Naive thymus-derived CD4-positive, alpha-beta T cell (primary cell): ENCODE measurements at places on chromosomes 1 and 21. TPM values are rescaled to one million over a fixed set of nuclear protein-coding genes. Genes with fewer than 3 reads are reported as not detected.

- H3K36me3 ChIP-seq: no peaks in the 10 kb centered on the region
- H3K27ac ChIP-seq: no peak overlapping the region
- no peak for DNase-seq
- no peak overlapping the region for H3K4me3 ChIP-seq
- no peaks in the 10 kb centered on the region for H3K4me1 ChIP-seq
Measured at GRCh38 chr1:56688522-56689026, 43.5 kb downstream of the PRKAA2 start.

A3GALT2 gene
- total RNA-seq: not detected in 2 replicates

- no peaks in the 10 kb centered on the region for H3K27me3 ChIP-seq
- peak overlapping the region; percentile 71 for H3K4me3 ChIP-seq
- peaks cover 25% of the 10 kb centered on the region for H3K36me3 ChIP-seq
- H3K4me1 ChIP-seq: peaks cover 32% of the 10 kb centered on the region
- DNase-seq: no peak
- peak overlapping the region; percentile 95 for H3K27ac ChIP-seq
Measured at GRCh38 chr1:2411801-2412394, 466 bp downstream of the PEX10 start.

DNA sequence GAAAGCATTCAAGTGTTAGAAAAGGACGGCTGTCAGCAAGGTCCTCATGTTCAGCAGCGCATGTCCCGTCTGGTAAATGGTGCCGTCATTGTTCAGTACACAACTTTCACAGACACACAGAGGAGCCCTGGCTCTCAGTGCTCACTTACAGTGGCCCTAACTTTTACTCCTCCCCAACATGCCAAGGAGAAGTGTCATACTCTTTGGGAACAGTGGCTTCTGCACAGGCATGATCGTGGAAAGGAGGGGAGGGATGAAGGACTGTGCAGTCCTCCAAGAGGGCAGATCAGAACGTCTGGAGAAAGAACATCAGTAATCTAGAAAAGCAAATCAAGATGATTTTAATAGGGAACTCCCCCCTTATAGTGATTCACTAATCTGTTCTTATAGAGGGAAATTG lies 3.8 kb upstream of the GRHL3 start:
- no peaks in the 10 kb centered on the region for H3K36me3 ChIP-seq
- no peak for DNase-seq
- no peak overlapping the region for H3K27ac ChIP-seq
- H3K4me3 ChIP-seq: no peak overlapping the region
- peaks cover 11% of the 10 kb centered on the region for H3K27me3 ChIP-seq

OR10Z1 gene
- total RNA-seq: not detected

- H3K36me3 ChIP-seq: no peaks in the 10 kb centered on the region
- peaks cover under 1% of the 10 kb centered on the region for H3K4me1 ChIP-seq
- no peak for DNase-seq
- no peak overlapping the region for H3K27ac ChIP-seq
- H3K4me3 ChIP-seq: no peak overlapping the region
Measured at GRCh38 chr1:15399710-15400109, 10.0 kb upstream of the EFHD2 start.

DNA sequence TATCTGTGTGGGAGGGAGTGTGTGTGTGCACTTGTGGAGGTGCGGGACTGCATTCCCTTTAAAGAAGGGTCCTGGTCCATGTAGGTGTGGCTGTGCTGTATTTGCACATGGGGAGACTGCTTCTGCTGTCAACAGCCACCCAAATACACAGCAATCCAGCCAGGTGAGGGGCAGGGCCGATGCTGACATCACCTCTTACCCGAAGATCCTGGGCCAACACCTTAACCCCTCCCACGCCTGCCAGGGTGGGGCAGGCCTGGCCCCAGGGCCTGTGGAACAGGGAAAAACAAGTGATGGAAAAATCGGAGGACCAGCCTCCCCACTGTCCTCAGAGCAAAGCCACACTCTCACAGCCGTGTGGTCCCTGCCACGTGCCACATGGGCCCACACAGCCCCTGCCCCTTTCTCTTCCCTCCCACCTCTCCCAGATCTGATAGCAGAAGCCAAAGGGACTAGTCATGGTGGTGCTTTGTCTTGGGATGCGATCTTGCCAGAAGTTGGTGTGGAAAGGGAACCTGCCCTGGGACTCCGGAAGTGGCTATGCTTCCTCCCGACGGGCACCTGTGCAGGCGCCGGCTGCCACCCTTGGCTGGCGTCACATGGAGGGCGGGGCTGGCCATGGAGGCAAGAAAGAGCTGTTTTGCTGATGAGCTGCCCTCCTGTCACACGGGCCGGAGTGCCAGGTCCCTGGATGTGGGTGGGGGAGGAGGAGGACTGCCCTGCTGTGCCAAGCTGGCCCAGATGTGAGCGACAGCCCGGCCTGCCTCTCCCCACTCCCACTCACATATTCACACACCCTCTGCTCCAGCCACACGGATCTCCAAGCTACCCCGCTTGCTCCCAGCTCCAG lies 7.8 kb upstream of the CASZ1 start:
- no peaks in the 10 kb centered on the region for H3K27me3 ChIP-seq
- H3K4me1 ChIP-seq: no peaks in the 10 kb centered on the region
- DNase-seq: no peak
- no peaks in the 10 kb centered on the region for H3K36me3 ChIP-seq
- H3K4me3 ChIP-seq: no peak overlapping the region

GRCh38 chr1:193105821-193106177 lies 585 bp upstream of the GLRX2 start:
- no peaks in the 10 kb centered on the region for H3K27me3 ChIP-seq
- DNase-seq: no peak
- peaks cover 3% of the 10 kb centered on the region for H3K4me1 ChIP-seq
- H3K4me3 ChIP-seq: peak overlapping the region; percentile 67
- no peak overlapping the region for H3K27ac ChIP-seq

DNA sequence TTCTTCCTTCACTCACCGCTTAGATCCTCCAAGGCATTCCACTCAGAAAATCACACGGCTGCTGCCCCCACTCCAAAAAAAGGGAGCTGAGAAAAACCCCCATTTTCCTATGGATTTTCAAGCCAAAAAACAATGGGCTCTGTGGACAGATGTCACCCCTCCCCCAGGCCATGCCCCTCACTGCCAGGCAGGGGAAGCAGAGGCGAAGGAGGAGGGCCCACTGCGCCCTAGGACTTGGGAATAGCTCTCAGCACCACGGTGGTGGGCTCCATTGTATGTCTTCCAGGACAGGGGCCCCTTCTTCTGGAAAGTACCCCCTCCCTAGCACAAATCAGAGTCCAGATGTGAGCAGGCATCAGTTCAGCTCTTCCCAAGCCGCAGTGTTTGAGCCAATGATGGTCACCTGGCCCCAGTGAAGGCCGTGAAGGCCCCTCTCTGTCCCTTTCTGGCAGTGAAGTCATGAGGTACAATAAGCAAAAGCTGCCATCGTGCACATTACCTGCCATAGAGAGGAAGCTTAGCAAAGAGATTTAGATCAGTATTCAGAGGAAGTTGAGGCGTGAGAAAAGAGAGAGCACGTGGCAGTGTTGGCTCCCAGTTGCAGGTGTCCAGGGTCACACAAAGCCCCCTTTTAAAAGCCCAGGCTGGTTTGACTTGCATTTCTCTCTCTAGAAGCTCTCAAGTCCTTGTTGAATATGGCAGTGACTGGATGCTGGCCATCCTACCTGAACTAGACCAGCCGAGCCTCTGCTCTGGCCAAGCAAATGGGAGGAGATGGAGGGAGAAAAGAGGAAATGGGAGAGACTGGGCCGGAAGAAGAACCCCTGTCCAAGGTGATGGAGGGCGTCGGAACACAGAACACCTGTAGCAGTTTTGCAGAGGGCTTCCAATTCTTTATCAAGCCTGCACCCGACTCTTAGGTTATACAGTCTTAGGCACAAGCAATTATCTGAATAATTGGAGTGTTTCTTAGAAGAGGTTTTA lies 149.0 kb downstream of the TOMM20 start:
- no peak overlapping the region for H3K4me3 ChIP-seq
- H3K27ac ChIP-seq: peak overlapping the region; percentile 18
- no peak for DNase-seq
- no peaks in the 10 kb centered on the region for H3K27me3 ChIP-seq

GRCh38 chr1:229454056-229454455 lies 20.2 kb upstream of the ACTA1 start:
- no peaks in the 10 kb centered on the region for H3K4me1 ChIP-seq
- no peak for DNase-seq
- H3K4me3 ChIP-seq: no peak overlapping the region
- no peak overlapping the region for H3K27ac ChIP-seq
- peaks cover 17% of the 10 kb centered on the region for H3K36me3 ChIP-seq

GRCh38 chr1:27365372-27366112 lies 1.2 kb downstream of the MAP3K6 start:
- H3K27ac ChIP-seq: peak overlapping the region; percentile 60
- H3K4me1 ChIP-seq: peaks cover 13% of the 10 kb centered on the region
- H3K4me3 ChIP-seq: peak overlapping the region; percentile 61
- DNase-seq: peak; percentile 67
- H3K27me3 ChIP-seq: no peaks in the 10 kb centered on the region

GRCh38 chr1:24161270-24161669 lies 18.3 kb upstream of the IL22RA1 start:
- H3K27me3 ChIP-seq: no peaks in the 10 kb centered on the region
- H3K27ac ChIP-seq: no peak overlapping the region
- H3K4me1 ChIP-seq: no peaks in the 10 kb centered on the region
- no peak for DNase-seq
- H3K36me3 ChIP-seq: no peaks in the 10 kb centered on the region

DNA sequence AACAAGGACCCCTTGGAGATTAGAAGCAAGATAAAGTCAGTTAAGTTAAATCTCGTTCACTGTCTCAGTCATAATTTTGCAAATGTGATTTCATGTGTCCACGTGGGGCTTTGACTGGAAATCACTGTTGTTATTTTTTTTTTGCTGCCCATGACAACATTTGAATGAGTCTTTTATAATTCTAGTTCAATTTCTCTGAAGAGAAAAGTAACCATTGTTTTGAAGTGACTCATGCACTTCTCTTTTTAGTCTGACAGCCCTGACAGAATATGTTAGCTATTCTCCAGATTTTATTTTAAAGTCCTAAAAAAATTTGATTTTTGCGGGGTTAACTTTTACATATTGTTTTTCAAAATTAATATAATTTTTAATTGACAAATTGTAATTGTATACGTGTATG lies 30.7 kb upstream of the NLRP3 start:
- no peak overlapping the region for H3K4me3 ChIP-seq
- no peaks in the 10 kb centered on the region for H3K27me3 ChIP-seq
- no peak for DNase-seq
- H3K36me3 ChIP-seq: no peaks in the 10 kb centered on the region

DNA sequence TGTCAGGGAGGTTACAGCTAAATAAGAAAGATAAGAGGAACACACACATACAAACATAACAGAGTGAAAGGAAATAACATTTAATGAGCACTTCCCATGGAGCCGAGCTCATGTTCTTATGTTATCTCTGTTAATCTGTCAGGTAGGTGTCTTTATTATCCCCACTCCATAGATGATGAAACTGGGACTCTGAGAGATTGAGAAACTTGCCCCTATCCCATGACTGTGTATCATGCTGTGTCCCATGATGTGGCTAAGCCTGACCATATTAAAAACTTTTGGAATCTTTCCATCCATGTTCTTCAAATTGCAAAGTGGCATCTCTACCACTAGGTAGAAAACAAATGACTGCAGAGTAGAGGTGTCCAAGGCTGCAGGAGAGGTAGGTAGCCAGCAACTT lies 285.2 kb upstream of the SGIP1 start:
- H3K27ac ChIP-seq: no peak overlapping the region
- no peak overlapping the region for H3K4me3 ChIP-seq
- H3K27me3 ChIP-seq: no peaks in the 10 kb centered on the region
- no peak for DNase-seq
- H3K4me1 ChIP-seq: peaks cover 19% of the 10 kb centered on the region

GRCh38 chr1:67732750-67733151 lies 47.8 kb downstream of the GADD45A start:
- H3K27me3 ChIP-seq: no peaks in the 10 kb centered on the region
- H3K4me3 ChIP-seq: no peak overlapping the region
- H3K36me3 ChIP-seq: no peaks in the 10 kb centered on the region
- H3K4me1 ChIP-seq: peaks cover 7% of the 10 kb centered on the region
- no peak overlapping the region for H3K27ac ChIP-seq

DNA sequence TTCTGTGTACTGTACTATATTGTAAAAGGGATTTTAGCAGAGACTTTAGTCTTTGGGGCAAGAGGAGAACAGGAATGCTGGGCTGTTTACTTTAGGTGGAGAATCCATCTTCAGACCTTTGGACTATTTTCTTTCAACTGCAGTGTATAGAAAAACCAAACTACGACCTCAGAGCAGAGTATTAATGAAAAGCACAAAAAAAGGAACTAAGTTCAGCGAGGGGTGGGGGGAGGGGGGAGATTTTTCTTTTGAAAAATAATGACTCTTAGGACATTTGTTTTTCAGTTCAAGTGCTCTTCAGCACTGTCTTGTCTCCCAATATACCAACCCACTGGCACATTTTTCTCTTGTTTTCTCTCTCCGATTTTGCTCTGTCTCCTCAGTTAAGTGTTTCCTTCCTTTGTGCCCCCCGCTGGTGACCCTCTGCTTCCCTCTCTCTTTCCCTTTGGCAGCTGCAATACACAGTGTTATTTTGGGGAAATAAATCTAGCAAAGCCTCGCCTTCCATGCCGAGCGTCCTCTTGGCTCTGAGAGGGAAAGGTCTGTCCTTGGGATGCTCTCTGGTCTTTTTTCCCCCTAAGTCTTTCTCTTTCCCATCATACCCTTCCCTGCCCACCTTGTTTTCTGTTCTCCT lies 44.8 kb downstream of the ACP6 start:
- no peak for DNase-seq
- no peaks in the 10 kb centered on the region for H3K27me3 ChIP-seq
- H3K4me3 ChIP-seq: no peak overlapping the region

KPRP gene
- not detected in 2 replicates for total RNA-seq

HSD3B1 gene
- not detected for total RNA-seq

GRCh38 chr1:6352138-6352563 lies 41.4 kb downstream of the ACOT7 start:
- no peaks in the 10 kb centered on the region for H3K36me3 ChIP-seq
- no peak overlapping the region for H3K27ac ChIP-seq
- peaks cover 17% of the 10 kb centered on the region for H3K4me1 ChIP-seq

TBX15 gene
- not detected for total RNA-seq

ADGRB2 gene
- total RNA-seq: 0.48 TPM

LRRC53 gene
- total RNA-seq: not detected
